Activated T-helper 17 cell treated with anti-CD3 and anti-CD28 coated beads, Interleukin-2, amount 50 U/mL, for 72 hours (primary cell): ENCODE measurements at places on chromosomes 1 and 21. TPM values are rescaled to one million over a fixed set of nuclear protein-coding genes. Genes with fewer than 3 reads are reported as not detected.

The PPP1R15B gene
- 71.6 TPM for total RNA-seq

The TNFRSF8 gene
- 35.3 TPM for total RNA-seq

The LRRC53 gene
- not detected for total RNA-seq

GRCh38 chr1:23774174-23774880, 3.9 kb upstream of the PITHD1 start:
- ATAC-seq: no peak

DNA sequence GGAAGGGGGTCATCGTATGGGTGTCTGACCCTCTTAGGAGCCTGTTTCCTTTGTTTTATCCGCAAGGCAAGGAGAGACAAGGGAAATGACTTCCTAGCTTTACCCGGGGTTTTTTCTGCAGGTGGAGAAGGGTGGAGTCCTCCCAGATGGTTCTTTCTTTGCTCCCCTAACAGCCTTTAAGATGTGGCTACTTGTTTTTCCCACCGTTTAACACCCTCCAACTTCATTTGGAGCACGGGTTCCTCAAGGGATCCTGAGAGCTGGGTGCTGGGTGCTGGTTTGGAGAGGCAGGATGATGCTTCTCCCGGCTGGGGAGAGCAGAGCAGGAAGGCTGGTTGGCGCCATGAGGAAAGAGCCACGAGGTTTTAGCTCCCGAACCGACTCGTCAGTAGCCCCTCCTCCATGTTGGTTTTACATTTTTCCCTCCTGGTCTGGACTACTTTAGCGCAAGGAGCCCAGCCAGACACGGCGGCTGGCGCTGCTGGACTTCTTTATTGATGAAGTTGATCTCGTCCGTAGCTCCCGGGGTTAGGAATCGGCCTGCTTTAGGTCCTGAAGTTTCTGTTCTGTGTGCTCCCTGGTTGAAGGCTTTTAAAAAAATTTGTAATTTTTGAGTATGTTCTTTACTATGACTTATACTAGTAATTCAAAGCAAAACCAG, 1.4 kb downstream of the UCK2 start:
- peak; percentile 14 for ATAC-seq

DNA sequence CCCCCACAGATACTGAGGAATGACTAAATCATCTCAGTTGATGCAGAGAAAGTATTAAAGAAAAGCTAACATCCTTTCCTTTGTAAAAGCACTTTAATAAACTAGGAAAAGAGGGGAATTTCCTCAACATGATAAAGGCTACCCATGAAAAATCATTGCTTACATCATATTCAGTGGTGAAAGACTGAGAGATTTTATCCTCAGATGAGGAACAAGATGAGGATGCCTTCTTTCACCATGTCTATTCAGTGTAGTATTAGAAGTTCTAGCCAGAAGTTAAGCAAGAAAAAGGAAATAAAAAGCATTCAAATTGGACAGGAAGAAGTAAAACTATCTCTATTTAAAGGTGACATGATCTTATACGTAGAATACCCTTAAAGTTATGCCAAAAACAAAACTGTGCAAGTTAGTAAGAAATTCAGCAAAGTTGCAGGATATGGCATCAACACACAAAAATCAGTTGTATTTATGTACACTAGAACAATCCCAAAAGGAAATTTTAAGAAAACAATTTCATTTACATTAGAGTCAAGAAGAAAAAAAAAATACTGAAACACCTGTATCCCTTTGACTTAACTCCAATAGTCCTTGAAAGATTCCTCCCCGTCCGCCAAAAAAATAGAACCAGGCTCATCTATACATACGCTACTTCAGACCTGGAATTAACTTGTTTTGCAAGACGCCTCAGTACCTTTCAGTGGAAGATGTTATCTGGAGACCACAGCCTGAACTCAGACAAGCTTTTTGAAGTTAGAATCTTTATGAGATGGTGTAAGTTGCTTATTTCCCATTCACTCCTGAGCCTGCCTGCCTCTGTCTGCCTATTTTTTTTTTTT, 17.5 kb downstream of the ZMYM4 start:
- ATAC-seq: peak; percentile 38

- peak; percentile 55 for ATAC-seq
These were observed 683 bp downstream of the LRRC8D start for GRCh38 chr1:89821322-89822108.

- ATAC-seq: no peak
These were observed 80.9 kb downstream of the TTC3 start for GRCh38 chr21:37153935-37154350.

- no peak for ATAC-seq
These were observed 13.2 kb downstream of the FCER1A start for GRCh38 chr1:159315381-159315780.

- no peak for ATAC-seq
These were observed 8.5 kb downstream of the GNG12 start for GRCh38 chr1:67824766-67825165.
